NCI-H345 (cell line): ENCODE measurements at places on chromosomes 11 and 22.

GRCh38 chr11:122202161-122202950, 86.3 kb upstream of the BLID start:
- DNase-seq = no peak

DNA sequence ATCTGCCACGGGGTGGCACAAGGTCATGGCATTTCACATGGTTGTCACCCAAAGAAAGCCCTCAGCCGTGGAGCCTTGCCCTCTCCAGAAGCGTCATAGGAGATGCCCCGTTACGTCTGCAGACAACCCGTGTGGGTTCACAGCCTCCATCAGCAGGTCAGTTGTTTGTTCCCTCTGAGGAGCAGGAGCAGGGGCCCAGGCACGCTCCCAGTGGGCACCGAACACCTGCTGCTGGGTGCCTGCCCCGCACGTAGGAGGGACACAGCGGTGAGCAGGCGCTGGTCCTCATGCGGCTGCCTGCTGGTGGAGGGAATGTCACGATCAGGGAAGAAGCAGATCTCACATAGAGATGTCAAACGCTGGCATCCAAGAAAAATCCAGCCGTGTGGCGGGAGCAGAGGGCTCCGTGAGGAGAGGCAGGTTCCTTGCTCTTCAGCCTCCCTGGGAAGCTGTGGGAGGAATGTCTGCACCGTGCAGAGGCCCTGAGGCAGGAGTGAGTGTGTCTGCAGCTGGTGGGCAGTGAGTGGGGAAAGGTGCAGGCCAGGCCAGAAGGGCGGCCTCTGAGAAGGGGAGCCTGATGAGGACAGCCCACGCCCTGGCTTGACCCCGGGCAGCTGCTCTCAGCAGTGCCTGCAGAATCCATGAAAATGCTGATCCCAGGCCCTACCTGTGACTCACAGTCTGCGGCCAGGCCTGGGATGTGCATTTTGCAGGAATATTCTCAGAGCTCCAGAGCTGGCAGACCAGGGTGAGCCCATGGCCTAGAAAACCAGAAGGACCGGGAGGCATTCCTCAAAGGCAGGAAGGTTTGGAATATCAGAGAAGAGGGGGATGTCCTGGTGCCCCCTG, 36.4 kb upstream of the TH start:
- DNase-seq = no peak

- DNase-seq = no peak
Observed at GRCh38 chr11:57001674-57002401, 13.1 kb downstream of the OR5AK2 start.

DNA sequence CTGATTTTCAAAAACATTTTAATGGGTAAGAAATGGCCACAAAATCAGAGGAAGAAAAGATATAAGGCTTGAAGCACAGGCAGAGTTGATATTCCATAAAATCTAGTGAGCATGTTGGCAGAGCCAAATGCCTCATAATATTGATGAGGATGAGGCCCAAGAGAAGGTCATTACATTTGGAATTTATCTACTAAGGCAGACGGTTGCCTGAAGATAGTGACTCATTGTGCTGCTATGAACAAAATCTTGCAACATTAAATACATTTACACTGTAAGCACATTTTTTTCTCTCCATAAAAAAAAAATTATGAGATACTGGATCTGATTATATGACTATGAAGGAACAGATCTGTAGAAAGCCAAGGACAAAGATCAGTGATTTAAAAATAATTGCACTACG, 881.4 kb upstream of the CHORDC1 start:
- DNase-seq = no peak
